ENCODE measurements at places on chromosomes 7 and 10. TPM values are rescaled to one million over a fixed set of nuclear protein-coding genes. Genes with fewer than 3 reads are reported as not detected.

VAX1 gene
- not detected for total RNA-seq

DNA sequence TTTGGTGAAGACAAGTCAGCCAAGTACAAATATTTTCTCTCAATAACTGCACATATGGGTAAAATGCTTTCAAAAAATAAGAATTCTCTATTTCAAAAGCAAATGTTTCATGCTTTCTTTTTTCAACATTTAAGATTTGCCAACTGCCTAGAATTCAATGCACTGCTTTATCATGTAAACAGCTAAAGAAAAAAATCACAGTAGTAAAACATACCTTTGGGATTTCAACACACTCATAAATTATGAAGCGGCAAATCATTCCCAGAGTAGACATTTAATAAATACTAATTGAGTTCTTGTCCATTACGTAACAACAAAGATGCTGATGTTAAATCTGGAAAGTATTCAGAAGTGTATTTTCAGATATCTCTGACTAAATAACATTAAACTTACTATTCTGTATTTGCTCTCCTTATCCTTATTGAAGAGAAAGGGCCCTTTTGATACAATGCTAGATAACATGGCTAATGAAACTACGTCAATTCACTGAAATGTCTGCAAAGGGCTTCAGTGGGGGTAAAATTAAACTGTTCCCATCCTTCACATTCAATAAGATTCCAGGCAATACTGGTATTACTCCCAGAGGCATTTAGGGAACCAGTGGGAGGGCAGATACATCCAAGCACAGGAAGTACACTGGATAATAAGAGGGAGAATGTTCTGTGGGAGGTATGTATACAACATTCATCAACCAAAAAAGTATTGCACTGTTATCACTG lies 13.9 kb downstream of the NAPEPLD start:
- no peaks in the 10 kb centered on the region for H3K36me3 ChIP-seq
- no peaks in the 10 kb centered on the region for H3K27me3 ChIP-seq
- H3K4me1 ChIP-seq: peaks cover 1% of the 10 kb centered on the region

DNA sequence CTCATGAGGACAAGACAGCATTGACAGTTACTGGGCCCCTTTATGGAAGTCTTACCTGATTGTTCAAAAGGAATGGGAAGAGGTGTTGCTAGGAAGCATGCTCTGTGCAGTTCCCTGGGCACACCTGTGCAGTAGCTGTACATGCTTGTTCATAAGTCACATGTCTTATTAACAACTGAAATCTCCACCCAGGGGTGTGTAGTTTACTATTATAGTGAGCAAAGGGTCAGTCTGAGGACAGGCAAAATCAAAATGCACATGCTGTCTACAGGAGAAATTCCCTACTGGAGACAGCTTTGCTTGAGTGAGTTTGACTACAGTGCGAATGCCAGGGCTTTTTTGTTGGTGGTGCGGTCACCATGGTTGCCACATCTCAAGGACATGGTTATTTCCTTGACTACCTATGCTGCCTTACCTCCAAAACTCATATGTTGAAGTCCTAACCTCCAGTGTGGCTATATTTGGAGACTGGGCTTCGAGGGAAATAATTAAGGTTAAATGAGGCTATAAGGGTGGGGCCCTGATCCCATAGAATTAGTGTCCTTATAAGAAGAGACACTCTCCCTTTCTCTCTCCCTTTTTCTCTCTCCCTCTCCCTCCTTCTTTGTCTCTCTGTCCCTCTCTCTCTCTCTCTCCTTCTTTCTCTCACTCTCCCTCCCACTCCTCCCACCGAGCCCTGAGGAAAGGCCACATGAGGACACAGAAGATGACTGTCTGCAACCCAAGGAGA lies 48.3 kb upstream of the RNF32 start:
- no peak overlapping the region for H3K27ac ChIP-seq
- no peaks in the 10 kb centered on the region for H3K4me1 ChIP-seq
- no peaks in the 10 kb centered on the region for H3K36me3 ChIP-seq
- no peak for DNase-seq

DNA sequence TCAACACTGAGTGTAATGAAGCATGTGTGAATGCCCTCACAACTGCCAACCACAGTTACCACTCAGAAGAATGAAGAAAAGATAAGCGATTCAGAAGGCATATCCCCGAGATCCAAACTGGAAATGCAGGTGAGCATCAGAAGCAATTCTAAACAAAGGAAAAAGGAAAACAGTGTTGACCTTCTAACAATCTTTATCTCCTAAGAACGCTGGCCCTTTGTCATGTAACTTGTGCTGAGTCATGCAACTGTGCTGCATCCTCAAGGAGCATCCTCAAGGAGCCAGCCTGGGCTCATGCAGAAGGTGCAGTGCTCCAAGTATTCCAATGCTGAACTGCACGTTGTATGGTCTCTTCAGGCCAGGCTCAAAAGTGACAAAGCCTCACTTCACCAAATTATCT lies 30.6 kb downstream of the SEC61G start:
- H3K27me3 ChIP-seq: no peaks in the 10 kb centered on the region
- DNase-seq: no peak
